ENCODE measurements at places on chromosomes 7 and 10.

- peak; percentile 66 for DNase-seq
These were observed 653 bp upstream of the ADRB1 start for GRCh38 chr10:114042895-114043531.

DNA sequence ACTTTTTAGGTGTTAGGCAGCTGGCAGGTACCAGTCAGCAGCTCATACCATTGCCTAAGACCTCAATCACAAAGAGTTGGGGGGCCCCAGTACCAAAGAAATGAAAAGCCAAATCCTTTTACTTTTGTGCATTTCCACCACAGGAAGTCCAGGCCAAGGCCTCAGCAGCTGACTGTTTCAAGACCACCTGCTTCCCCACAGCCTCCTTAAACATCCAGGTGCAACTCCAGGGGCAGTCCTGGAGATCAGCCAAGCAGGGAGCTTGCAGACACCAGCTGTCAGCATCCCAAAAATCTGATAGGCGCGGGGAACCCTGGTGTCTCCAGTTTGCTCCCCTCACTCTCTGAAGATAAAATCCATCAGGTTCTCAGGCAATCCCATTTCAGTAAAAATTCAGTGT lies 91.5 kb upstream of the EFCAB10 start:
- DNase-seq: peak; percentile 36

DNA sequence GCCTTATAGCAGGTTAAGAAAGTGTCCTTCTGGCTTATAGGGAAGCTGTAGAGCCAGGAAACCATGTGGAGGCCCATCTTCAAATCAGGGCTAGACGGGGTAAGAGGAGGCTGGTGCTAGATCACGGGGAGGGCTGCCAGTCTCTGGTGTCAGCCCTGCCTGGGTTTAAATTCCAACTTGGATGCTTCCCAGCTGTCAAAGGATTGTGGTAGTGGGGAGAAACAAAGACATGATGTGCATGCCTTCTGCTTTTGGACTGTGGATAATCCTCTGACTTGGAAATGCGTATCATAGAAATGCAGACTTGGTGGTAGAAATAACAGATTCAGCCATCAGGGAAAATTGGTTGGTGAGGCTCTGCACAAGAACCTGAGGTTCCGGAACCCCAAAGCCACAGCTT lies 325.6 kb downstream of the PHTF2 start:
- no peak for DNase-seq

DNA sequence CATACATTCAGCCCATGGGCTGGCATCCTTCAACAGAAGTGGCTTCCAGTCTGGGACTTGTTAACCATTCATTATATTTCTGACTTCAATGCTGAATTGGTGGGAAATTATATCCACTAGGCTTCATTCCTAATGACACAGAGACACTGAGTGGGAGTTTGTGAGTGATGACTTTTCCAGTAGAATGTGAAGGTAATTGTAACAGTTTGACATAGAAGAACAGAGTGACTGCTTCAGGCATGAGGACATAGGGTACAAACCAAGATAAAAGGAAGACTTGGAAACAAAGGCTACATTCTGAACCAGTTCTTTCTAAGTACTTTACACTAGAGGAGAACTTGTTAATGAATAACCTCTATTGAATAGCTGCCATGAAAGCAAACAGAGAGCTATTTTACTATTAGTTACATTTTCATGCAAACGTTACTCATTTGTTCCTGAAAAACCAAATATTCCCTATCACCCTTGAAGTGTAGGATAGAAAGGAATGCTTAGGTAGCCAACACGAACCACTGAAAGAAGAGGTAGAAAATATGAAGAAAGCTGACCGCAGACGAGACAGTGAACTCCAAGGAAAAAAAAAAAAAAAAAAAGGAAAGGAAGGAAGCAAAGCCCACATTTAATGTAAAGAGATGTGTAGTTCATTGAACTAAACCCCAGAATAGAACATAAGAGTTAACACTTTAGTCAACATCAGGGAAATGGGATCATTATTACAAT lies 237.0 kb upstream of the SEMA3C start:
- no peak for DNase-seq

GRCh38 chr7:24417526-24418120 lies 133.6 kb downstream of the NPY start:
- DNase-seq: no peak

DNA sequence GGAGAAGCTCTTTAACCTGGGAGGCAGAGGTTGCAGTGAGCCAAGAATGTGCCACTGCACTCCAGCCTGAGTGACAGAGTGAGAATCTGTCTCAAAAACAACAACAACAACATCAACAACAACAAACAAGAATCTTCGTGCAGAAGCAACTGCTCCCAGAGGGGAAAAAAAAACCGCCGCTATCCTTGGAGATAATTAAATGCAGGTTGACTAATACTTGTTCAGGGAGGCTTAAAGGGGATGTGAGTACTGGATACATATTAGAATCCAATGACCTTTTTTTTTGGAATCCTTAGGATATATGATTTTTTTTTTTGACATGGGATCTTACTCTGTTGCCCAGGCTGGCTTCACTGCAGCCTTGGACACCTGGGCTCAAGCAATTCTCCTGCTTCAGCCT lies 89.6 kb upstream of the FAM171A1 start:
- no peak for DNase-seq

DNA sequence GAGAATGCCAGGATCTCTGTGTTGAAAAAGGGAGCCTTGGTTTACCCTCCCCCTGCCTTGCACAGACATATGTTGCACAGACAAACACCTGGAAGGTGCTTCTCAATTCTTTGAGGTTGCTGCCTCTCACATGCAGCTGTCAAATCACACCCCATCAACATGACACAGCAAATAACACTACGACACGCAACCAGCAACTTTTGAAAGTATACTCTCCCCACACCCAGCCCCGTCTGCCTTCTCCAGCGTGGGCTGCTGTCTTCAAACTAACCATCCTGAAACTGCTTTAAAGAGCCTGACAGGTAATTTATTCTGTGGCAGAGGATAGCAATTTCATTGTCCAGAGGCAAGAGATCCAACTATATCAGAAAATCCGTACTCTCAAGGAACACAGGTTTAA lies 136.1 kb downstream of the PLXNA4 start:
- DNase-seq: no peak

DNA sequence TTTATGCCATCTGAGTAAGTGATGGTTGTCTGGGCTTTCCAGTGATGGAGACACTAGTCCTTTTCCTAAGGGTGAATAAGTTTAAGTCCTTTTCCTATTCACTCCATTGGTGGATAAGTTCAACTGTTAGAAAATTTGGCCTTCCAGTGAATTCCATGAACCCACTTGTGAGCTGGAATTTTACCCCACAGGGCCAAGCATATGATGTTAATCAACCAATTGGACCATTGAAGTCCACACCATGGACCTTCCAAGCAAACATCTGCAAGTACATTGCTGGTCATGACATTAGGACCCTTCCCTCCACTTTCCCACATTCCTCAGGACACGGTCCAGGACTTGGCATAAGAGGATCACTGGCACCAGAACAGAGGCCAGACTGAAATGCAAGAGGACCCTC lies 381.4 kb downstream of the RPS24 start:
- DNase-seq: no peak

GRCh38 chr7:3650844-3651243 lies 349.8 kb downstream of the SDK1 start:
- DNase-seq: no peak

- DNase-seq: no peak
These were observed 12.3 kb downstream of the SEMA3A start for GRCh38 chr7:84182301-84182700.

GRCh38 chr7:140402178-140402835 lies 1.6 kb upstream of the RAB19 start:
- no peak for DNase-seq

GRCh38 chr10:78605800-78606350 lies 462.9 kb upstream of the ZMIZ1 start:
- peak; percentile 24 for DNase-seq

GRCh38 chr10:76035206-76036110 lies 604.0 kb downstream of the LRMDA start:
- DNase-seq: no peak

GRCh38 chr7:94999069-94999351 lies 91.6 kb downstream of the PPP1R9A start:
- DNase-seq: no peak

- DNase-seq: no peak
These were observed 25.7 kb downstream of the PRKAG2 start for GRCh38 chr7:151851145-151851751.

DNA sequence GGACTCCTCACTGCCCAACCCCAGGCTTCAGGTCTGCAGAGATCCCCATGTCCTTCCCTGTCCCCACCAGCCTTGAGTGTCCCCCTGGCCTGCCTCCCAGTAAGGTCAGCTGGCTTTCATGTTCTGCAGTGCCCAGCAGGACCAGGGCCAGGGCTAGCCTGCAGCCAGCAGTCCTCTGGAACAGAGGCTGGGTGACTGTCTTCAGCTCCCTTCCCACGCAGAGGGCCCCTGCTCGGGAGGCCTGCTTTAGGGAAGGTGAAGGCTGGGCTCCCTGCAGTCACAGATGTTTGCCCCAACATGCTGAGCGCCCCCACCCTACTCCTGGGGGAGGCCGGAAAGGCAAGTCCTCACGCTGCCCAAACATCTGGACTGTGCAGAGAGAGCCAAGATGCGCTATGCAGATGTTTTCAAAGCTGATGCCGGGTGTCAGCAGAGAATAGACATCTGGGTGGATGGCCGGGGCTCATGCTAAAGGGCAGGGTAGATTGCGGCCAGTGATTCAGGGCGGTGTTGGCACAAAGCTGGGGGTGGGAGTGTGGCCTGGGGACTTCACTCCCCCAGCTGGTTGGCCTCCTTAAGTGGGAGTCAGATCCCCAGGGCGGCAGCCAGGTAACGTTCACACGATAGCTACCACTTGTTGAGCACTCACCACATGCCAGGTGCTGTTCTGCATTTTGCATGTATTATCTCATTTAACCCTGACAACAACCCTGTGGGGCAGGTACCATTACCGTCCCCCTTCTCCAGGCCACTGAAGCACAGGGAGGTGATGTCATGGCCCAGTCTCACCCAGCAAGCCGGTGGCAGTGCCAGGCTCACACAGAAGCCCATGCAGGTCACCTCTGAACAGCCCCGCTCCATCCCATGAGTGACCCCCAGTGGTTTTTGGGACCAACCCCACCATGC lies 71.2 kb upstream of the COL13A1 start:
- DNase-seq: no peak

GRCh38 chr7:22601003-22601402 lies 101.0 kb upstream of the STEAP1B start:
- no peak for DNase-seq
